ENCODE measurements at places on chromosomes 13 and 19.
A peak's percentile ranks its signal among the peaks of the same experiment; 100 is the strongest.

DNA sequence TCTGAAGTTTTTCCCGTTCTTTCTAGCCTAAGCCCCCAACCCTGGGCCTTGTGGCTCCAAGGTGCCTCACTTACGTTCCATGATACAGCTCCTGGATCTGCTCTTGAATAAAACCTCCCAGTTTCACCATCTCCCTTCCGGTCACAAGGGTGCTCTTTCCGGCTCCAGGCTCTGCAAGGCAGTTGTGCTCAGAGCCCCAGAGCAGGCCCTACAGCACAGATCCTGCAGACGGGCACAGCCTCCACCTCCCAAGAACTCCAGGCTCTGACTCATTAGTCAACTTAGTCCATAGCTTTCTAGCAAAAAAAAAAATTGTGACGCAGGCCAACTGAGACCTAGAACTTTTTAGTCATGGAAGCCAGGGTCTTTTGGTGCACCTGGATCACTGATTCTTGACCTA is 33.9 kb upstream of the SLC7A10 start:
- DNase-seq: no peak

GRCh38 chr19:20925481-20925880 is 2.4 kb downstream of the ZNF85 start:
- no peak for DNase-seq

DNA sequence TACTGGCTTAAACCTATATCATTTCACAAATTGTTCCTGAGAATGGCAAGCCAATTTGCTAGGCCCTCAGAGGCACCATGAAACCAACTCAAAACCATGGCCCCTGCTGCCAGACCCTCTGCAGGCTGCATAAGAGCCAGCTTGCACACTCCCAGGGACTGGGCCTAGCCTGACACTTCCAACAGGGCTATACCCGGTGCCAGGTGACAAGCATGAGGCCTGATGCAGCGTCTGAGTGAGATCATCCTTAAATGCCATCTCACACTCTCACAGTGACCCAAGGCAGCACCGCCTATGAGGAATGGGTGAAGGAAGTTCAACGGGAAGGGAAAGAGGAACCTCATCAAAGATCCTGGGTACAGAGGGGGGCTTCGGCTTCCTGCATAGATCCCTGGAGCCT is 65.6 kb downstream of the C13orf42 start:
- no peak for DNase-seq

DNA sequence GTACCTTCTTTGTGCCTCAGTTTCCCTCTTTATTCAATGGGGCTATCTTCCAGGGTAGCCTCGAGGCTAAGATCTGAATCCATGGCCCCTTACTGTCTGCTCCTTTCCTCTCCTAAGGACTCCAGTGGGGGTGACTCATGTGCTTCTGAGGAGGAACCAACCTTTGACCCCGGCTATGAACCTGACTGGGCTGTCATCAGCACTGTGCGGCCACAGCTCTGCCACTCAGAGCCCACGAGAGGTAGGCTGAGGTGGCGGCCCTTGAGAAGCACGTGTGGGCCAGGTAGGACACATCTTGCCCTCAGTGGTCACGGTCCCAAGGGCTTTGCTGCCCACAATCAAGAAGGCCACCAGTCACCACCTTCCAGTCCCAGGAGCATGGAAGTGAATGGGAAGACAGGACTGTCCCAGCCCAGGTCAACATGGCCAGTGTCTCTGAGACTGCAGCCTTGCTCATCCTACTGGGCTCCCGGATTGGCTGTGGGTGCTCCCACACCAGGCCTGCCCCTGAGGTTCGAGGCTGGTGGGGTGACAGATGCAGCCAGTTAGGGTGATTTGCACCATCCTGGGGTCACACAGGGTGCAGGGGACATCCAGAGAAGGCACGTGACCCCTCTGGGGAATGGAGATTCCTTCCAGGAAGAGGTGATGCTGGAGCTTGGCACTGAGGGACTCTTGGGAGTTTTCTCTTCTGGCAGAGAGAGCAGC is 2.8 kb downstream of the TBC1D17 start:
- DNase-seq: no peak

- no peak for DNase-seq
Measured at GRCh38 chr13:102877303-102877702, 31.5 kb downstream of the ERCC5 start.

- DNase-seq: no peak
Measured at GRCh38 chr13:42645717-42646116, 71.8 kb downstream of the TNFSF11 start.

GRCh38 chr13:79581870-79582315 is 100.9 kb downstream of the NDFIP2 start:
- DNase-seq: no peak

GRCh38 chr19:23002690-23003422 is at the start of gene ZNF728:
TSS of gene ZNF728 (minus strand) at chr19:23003176. CDS start at chr19:23003030, 146 bp downstream.
- no peak for DNase-seq

DNA sequence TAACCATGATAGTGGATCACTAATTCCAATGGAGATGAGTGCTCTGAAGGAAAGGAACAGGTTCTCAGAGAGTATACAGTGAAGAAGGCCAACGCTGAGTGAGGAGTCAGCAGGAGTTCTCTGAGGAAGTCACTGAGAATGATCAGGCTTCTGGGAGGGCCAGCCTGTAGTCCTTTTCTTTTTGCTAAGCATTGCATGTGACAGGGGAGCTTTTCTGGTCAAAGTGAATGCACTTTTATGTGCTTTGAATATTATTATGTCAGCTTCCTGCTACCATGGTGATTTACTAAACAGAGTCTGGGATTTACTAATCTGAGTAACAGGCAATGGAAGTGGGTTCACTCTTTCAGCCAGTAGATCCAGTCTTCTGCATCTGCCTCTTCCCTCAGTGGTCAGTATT is 81.1 kb upstream of the SERP2 start:
- DNase-seq: no peak

GRCh38 chr19:5340637-5341447 is at the start of gene PTPRS:
TSS of gene PTPRS (minus strand) at chr19:5340812. CDS start at chr19:5286140, 54,672 bp downstream.
- DNase-seq: peak; percentile 69

GRCh38 chr13:45174478-45174877 is 26.4 kb downstream of the KCTD4 start:
- no peak for DNase-seq

- DNase-seq: no peak
Measured at GRCh38 chr13:24718192-24718965, 38.2 kb downstream of the ATP12A start.

DNA sequence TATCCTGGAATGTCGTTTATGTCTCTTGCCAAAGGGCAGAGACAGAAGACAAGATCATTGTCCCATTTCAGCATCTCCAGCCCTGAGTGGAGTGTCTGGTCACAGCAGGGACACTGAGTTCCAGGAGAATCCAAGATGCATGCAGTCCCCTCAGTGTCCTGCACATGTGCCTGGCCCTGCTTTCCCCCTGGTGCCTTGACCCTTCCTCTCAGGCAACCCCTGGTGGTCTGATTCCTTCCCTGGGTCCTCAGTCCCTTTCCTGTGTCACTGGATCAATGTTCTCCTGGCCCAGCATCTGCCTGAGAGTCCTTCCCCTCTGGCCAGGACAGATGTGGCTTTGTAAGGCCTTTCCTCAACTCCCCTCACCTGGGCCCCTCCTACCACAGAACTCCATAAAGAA is 9.0 kb downstream of the CEACAM21 start:
- DNase-seq: no peak

DNA sequence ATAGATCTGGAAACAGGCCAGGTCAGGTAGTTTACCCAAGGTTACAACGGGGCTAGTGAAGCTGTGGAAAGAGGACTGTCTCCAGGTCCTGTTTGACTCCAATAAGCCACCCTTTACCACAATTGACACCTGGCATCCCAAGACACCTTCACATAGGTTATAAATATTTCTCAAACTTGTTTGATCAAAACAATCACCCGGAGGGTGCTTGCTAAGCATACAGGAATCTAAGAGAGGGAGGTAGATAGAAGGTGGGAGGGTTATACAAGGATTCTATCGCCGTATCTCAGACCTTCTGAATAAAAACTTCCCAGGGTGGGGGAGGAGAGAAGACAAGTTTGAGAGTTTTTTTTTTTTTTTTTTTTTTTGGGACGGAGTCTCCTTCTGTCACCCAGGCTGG is 55.4 kb downstream of the MICU2 start:
- DNase-seq: no peak

DNA sequence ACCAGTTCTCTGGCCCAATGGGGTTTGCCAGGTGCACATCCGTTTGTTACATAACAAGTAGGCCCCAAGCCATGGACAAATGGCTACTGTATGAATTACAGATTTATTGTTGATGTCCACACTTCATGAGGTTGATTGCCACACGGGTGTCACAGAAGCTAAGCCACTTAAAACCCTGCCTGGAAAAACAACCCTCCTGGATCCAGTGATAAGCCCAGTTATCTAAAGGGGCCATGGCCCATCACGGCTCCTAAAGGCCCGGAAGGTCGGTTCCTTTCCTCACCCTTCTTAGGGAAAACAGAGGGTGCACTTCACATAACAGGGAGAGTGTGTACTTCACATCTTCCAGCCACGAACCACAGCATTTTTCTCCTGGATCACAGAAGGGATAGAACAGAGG is 4.1 kb downstream of the TMEM272 start:
- no peak for DNase-seq

GRCh38 chr13:74135326-74136083 is 1.3 kb upstream of the KLF12 start:
- peak; percentile 66 for DNase-seq

DNA sequence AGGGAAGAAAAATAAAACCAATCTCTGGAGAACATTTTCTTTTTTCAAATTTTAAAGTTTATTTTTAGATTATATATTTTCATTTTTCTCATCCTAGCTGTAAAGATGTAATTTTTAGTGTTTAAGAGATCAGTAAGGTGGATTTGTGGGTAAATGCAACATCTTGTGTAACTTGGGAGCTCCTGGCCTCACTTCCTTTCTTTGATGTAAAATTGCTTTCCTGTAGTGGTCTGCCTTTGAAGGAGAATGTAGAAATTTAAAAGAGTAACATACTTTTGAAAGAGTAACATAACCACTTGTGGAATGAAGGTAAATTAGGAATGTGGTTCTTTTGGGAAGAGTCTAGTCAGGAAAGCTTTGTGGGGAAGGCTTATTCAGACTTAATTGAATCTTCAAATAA is 95.7 kb upstream of the AKAP11 start:
- DNase-seq: no peak

DNA sequence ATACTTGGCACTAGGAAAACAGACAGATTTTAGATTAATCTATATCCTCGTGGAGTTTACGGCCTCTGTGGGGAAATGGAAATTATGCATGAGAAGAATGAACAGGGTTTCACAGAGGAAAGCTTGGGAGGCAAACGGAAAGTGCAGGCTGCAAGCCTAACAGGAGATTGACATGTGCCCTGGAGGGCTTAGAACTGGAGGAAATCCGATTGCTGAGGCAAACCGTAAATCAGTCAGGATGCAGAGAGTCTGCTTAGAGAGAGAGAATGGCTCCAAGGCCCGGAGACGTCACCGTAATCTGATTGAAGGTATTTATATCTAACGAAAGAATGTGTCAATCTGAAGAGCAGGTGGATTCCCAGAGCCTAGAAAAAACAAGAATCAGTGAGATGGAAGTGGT is 143.2 kb downstream of the KATNAL1 start:
- DNase-seq: no peak

GRCh38 chr13:51278426-51279130 is 56.4 kb downstream of the FAM124A start:
- DNase-seq: no peak

DNA sequence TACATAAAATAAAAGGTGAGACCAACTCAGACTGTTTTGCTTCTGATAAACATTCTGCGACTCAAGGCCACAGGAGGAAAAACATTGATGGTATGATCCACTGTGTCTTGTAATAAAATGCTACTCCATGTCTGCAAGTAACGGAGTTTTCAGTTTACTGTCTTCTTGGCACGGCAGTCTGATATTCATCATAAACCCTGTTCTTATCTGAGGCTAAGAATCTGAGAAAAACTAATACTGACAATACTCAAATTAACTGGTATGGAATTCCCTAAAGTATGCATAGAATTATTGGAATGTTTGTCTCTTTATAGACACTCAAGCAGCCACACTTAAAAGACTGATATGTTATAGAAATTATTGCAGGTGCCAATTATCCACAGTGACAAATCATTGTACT is 125.5 kb downstream of the TBC1D4 start:
- no peak for DNase-seq

GRCh38 chr19:54106716-54107115 is 4.1 kb downstream of the NDUFA3 start:
- DNase-seq: no peak

- DNase-seq: no peak
Measured at GRCh38 chr19:55133639-55134444, 15.2 kb downstream of the TNNT1 start.

GRCh38 chr19:38952395-38953165 is 21.8 kb downstream of the MRPS12 start:
- no peak for DNase-seq

GRCh38 chr19:47469719-47470118 is 2.0 kb downstream of the SLC8A2 start:
- no peak for DNase-seq

DNA sequence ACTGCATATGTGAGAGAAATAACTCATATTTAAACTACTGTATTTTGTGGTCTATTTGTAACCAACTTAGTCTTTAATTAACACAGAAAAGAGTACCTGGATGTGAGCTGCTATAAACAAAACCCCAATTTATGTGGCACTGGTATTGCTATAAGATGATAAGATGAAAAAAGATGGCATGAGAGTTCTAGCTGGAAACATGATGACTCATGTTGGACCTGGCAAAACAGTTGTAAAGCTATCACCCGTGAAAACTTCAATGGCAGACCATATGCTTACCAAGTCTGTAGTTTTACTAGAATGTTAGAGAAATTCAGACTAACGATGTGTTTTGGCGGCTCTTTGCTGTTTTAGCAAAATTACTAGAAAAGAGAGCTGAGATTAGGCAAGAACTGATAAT is 69.6 kb upstream of the PCDH9 start:
- DNase-seq: no peak

DNA sequence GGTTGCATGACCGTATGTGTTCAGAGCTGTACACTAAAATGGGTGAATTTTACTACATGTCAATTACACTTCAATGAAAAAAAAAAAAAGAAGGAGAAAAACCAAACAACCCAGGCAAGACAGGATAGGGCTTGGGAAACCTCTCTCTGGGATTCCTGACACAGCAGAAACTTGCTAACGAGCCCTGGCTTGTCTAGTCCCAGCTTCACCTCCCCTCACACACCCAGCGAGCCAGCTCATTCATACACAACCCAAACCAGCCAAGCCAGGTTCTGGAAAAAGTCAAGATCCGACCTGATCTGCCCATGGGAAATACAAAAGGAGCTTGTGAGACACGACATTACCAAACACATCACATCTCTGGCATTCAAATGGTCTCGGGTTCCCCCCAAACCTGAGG is 3.7 kb upstream of the TECR start:
- no peak for DNase-seq
